ENCODE measurements at places on chromosomes 3 and 15.

DNA sequence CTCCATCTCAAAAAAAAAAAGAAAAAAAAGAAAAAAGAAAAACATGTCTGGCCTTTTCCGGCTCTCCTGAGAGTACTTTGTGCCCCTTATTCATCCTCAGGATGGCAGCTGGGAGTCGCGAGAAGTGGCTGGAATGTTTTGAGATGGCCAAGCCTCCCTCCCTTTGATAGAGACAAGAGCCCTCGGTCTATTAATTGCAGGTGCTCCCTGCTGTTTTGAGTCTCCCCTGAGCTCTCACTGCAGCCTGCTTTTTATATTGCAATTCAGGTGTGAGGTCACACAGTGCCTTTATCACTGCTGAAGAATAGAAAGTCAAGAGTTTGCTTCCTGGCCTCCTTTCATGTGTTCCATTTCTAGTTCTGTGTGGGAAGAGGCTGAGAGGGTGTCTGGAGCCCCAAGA lies 10.9 kb downstream of the CA12 start:
- no peak for DNase-seq

DNA sequence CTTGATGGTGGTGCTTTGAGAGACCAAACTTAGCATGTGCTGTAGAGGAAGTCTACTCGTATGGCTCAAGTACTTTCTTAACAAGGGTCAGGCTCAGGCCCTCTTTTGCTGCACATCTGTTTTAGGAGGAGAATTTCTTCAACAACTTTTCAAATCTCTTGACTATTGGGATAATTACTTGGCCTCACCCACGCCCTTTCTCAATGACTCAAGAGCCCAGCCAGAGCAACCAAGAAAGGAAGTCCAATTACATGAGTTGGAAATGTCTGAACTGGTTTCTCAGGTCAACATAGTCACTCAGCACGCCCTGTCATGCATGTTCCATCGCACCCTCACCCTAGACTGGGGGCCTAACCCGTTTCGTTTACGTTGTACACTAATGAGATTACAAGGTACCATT lies 44.8 kb upstream of the UMPS start:
- DNase-seq, result no peak

DNA sequence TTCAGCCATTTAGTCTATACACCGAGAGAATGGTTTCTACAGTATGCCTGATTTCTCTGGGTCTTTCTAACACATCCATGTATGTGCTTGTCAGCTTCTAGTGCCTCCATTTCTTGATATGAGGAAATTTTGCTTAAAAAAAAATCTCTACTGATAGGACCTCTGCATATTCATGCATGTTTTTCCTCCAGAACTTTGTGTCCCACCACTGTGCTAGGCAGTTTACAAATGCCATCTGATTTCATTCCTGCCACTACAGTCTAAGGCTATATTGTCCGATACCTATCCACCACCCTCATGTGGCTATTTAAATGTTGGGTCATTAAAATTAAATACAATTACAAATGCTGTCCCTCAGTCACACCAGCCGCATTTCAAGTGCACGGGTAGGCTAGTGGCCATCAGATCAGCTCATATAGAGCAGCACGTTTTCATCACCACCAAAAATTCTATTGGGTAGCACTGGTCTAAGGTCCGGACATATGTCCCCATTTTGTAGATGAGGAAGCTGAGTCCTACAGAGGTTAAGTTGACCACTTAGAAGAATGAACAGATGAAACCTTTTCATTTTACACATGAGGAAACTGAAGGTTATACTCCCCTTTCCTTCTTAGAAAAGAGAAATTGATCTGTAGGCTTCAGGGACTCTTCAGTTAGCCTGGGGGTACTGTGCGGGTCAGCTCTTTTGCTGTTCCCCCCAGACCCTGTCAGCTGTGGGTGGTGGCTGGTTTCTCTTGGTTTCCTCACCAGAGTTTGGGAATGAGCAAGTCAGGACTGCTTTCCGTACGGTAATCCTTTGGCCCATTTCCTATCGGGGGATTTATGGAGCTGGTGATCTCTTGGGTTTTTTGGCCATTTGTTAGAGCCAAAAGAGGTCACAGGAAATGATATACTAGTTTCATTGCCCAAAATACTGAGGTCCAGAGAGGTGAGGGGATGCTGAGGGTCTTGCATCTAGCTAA lies 56.5 kb downstream of the SMAD3 start:
- no peak for DNase-seq

GRCh38 chr3:30098653-30099455 lies 507.5 kb upstream of the TGFBR2 start:
- no peak for DNase-seq

- no peak for DNase-seq
Observed at GRCh38 chr3:33146791-33147445, 33.1 kb downstream of the CRTAP start.

- no peak for DNase-seq
Observed at GRCh38 chr3:46477756-46478155, 13.1 kb upstream of the LTF start.
